ENCODE measurements at places on chromosomes 4 and X.

GRCh38 chr4:60868232-60868960 lies 331.7 kb upstream of the ADGRL3 start:
- DNase-seq: no peak

DNA sequence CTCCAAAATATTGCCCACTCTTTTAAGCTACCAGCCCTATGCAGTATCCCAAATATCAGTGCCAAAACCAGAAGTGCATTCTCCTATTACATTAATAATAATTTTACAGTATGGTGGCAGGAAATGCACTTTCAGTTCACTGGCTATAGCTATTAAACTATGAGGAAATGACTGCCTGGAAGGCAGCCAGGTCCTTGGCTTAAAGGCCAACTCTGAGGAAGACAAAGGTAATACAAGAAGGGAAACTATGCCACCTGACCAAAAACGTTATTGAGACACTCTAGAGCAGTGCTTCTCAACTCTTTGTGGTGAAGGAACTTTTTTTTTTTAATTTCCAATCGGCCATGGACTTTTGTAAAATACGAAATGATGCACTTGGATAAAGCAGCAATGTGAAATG lies 133.6 kb upstream of the VAMP7 start:
- no peak for DNase-seq

GRCh38 chrX:17038681-17039161 lies 92.3 kb downstream of the REPS2 start:
- DNase-seq: no peak

DNA sequence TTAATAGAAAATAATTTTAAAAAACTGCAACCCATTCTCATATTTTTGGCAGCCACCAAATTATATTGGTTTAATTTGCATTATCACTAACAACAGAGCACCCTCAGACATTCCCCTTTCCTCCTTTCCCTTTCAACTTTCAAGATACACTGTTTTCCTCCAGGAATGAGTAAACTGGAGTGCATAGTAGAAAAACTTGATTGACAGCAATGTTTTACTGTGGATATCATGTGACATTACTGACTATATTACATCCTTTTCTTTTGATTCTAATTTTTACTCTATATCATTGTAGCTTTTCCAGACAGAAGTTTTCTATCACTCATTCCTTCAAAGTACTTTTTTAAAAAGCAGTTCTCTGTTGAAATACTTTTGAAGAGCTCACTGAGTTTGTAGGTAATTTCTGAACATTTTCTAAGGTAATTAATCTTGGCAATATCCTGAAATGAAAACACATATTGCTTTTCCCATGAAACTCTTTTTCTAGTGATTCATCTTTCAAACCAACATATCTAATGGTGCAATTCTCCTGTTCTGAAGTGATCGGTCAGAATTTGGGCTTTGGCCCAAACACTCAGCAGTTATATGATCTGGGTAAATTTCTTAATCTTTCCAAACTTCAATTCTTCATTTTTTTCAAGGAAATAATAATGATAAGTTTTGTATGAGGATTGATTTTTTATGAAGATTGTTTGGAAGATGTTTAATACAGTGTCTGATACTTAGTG lies 920.4 kb upstream of the EPHA5 start:
- no peak for DNase-seq

DNA sequence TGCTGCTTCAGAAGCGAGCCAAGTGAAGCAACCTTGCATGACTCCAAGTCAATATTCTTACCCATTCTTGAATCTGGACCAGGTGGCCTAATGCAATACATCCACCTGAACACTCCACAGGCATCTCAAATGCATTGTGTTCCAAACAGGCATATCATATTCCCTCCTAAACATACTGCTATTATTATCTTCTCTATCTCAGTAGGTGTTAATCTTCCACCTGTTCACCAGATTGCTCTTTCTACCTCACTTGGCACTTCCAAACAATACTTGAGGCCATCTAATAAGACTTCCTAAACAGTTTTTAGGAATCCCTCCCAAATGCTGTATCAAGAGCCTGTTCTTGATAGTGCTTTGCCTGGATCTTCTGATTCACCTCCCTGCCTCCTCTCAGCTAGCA lies 90.7 kb downstream of the GPRIN3 start:
- no peak for DNase-seq

Measured in activated T-helper 9 cell treated with anti-CD3 and anti-CD28 coated beads, Interleukin-2, amount 50 U/mL, for 16 hours (primary cell).